ENCODE measurements at places on chromosomes 16 and 17.

GRCh38 chr17:14434506-14434905 lies 133.6 kb downstream of the HS3ST3B1 start:
- DNase-seq = peak; percentile 10

DNA sequence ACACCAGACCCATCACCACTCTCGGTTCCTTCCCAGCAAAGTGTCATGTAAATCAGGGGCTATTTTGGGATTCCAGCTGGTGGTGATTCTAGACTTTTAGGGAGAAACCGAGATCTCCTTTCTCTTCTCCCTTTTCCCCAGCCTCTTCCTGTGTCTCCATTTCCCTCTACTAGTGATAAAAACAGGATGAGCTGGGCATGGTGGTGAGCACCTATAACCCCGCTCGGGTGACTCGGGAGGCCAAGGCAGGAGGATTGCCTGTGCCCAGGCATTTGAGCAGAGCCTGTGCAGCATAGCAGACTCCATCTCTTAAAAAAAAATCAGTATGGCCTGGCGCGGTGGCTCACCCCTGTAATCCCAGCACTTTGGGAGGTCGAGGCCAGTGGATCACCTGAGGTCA lies 6.1 kb downstream of the TBX21 start:
- no peak for DNase-seq

GRCh38 chr16:56616608-56617211 lies 8.3 kb downstream of the MT2A start:
- no peak for DNase-seq

DNA sequence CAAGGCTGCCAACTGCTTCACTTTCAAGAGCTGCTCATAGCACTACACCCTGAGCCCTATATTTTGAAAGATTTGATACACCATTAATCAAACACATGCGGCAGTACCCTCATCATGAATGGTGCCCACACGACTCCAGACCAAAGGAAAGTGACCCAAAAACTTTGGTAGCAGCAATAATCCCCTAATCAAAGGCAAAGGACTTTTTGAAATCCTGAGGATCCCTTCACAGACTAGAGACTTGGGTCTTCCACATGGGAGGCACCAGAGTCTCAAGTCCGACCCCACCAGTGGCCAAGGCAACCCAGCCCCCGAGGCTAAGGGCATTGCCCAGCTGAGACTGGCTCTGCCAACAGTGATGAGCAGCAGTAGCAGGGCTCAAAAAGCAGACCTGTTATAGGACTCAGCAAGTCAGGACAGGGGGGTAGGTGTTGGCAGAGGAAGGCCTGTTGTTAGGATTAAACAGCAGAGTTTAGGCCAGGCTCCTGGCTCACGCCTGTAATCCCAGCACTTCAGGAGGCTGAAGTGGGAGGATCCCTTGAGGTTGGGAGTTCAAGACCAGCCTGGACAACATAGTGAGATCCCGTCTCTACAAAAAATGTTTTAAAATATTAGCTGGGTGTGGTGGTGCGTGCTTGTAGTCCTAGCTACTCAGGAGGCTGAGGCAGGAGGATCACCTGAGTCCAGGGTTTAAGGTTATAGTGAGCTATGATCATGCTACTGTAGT lies 3.2 kb downstream of the TRIM25 start:
- DNase-seq = no peak

DNA sequence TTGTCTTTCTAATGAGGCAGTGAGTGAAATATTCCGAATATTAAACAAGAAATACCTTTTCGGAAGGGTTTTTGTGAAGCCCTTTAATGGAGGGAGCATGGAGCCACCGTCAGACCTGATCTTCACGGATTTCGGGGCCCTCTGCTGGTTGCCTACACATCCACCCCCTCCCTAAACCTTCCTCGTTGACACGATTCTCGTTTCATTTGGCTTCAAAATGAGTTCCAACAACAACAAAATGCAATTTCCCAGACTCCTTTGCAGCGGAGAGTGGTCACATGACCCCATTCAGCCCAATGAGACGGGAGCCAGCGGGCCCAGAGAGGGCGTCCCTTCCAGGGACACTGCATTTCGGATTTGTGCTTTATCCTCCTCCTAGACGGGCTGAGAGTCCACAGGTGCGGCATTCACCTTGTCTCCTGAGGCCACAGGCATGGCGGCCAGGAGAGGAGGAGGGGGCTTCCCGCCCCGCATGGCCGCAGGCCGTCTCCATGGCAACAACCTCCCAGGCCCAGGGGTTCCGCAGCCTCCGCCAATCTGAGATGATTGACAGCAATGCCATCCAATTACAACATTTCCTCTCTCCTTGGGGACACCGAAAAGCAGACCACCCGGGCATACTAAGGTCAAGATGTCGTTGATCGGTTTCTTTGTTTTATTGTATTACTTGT lies 259.8 kb downstream of the C16orf95 start:
- DNase-seq = peak; percentile 35

DNA sequence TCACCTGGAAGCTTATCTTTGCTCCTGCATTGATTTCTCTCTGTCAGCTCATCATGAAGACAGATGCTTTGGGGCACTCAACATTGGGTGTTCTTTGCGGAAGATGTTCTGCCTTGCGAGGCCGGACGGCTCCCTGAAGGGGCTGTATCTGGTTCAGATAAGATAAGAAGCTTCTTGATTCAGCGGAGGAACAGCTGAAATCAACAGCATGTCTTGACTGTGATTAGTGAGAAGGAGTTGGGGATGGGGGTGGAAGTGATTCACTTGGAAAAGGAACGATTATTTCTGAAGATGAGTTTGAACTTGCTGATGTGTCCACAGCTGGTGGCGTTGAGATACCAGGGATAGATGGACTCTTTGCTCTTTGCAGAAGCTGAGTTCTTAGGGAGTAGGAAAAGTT lies 126.9 kb upstream of the WSCD1 start:
- DNase-seq = no peak

DNA sequence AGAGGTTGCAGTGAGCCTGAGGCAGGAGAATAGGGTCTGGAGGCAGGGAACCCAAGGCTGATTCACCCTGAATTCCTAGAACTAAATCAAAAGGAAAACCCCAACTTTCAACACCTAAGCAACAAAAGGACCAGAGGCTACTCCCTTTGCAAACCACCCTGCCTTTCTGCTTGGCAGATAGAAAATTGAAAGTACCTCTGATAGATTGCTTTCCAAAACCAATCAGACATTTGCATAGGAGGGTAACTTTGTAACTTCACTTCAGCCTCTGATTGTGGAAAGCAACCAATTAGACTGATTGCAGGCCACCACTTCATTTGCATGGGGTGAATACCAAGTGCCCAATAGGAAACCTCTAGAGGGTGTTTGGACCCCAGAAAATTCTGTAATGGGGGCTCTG lies 10.9 kb upstream of the TMEM98 start:
- no peak for DNase-seq

GRCh38 chr17:9361188-9361955 lies 214.2 kb downstream of the STX8 start:
- peak; percentile 92 for DNase-seq

DNA sequence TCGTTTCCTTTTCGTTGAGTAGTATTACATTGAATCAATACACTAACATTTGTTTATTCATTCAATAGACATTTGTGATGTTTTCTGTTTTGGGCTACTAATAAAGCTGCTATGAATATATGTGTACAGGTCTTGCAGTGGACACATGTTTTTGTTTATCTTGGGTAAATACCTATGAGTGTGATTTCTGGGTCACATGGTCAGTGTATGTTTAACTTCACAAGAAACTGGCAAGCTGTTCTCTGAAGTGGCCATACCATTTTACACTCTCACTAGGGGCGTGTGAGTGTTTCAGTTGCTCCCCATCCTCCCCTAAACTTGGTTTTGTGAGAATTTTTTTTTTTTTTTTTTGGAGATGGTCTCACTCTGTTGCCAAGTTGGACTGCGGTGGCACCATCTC lies 35.0 kb downstream of the PKD1L3 start:
- no peak for DNase-seq

GRCh38 chr17:63402431-63403212 lies 43.5 kb downstream of the CYB561 start:
- peak; percentile 67 for DNase-seq

- DNase-seq = peak; percentile 67
These were observed 49.5 kb downstream of the ZNF423 start for GRCh38 chr16:49806446-49806845.

DNA sequence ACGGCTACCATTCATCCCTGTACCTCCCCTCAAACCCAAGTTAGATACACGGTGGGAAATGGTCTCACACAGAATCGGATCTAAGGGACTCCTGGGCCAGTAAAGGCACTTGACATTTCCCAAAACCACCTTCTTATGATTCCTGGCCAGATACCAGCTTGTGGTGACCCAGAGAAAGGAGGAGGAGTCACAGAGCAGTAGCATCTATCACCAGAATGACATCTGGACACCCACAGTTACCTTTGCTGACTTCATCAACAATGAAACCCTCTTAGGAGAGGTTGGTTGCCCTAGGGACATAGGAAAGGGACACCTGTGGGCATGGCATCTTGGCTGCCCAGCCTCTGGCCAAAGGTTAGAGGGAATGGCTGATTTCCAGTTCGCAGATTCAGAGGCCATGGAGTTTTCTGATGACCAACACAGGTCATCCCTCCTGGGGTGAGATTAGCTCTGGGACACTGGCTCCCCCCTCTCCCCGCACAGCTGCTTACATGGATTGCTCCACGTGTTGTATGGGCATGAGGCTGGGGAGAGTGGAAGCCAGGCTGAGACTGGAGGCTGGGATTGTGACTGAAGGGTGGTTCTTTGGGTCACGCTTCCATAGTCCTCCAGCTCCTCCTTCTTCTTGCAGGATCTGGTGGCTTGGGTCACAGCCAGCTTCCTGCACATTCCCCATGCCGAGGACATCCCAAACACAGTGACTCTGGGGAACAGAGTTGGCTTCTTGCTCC lies 1.4 kb upstream of the AOC3 start:
- DNase-seq = no peak

DNA sequence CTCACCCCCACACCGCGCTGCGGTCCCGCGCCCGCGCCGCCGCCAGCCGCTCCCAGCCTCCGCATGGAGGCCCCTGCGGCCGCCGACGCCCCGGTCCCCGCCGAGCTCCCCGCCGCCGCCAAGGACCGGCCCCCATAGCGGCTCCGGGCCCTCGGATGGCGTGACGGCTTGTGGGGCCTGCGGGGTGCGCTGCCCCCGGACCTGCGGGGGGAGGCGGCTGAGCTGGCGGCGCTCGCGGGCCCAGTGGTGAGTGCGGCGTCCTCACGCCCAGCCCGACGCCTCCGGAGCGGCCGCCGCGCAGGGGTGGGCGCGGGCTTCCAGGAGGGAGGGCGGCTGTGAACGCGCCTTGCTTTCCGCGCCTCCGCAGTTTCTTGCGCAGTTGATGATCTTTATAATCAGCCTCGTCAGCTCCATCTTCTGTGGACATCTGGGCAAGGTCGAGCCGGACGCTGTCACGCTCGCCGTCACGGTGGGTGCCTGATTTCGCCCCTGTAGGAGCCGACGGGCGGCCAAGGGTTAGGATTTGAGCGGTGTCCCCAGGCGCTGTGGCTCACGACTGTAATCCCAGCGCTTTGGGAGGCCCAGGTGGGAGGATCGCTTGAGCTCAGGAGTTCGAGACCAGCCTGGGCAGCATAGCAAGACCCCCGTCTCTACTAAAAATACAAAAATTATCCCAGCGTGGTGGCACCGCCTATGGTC lies 46.4 kb downstream of the SLC47A1 start:
- DNase-seq = no peak

DNA sequence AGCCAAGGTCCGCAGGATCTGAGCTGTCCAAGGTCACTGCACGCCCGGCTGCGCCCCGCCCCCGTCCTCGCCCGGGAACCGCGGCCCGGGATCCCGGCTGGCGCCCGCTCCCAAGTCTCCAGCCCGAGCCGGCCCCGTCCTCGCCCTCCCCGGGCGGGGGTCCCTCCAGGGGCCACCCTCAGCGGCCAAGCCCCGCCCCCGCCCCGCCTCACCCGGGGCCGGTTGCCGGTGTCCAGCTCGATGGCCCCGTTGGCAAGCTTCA lies 216 bp downstream of the VPS9D1 start:
- DNase-seq = peak; percentile 19

GRCh38 chr17:82489117-82489516 lies 30.4 kb upstream of the FOXK2 start:
- DNase-seq = no peak

DNA sequence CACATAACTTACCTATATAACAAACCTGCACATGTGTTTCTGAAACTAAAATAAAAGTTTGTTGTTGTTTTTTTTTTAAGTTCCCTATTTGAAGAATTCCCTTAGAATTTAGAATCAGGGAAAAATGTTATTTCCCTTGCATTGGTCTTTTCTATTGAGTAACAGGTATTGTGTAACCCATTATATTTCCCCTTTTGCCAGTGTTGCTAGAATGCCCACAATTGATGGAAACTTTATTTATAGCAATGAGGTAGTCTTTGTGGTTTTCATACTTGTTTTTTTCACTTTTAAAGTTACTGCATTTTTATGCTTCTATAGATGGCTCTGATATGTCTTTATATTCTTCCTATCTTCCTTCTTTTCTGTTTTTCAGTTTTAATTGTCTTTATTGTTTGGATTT lies 3.9 kb downstream of the NLRP1 start:
- peak; percentile 23 for DNase-seq

GRCh38 chr16:23663918-23664317 lies 14.8 kb upstream of the PLK1 start:
- DNase-seq = no peak

GRCh38 chr16:66521951-66522771 lies 27.8 kb downstream of the TK2 start:
- peak; percentile 96 for DNase-seq

DNA sequence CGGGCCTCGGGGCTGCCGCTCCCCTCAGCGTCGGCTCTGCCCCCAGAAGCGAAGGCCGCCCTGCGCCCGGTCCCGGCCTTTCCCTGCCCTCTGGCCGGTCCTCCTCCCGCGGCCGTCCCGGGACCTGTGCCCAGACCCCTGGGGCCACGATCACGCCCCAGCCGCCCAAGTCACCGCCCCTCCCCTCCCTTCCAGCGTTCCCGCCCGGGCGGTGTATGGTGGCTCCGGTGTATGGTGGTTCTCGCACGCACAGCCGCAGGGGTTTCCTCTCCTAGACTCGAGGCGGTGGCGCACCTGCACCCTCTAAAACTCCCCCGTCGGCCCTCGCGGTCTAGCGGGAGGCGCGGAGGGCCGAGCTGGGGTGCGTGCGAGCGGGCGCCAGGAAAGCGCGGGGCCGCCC lies 10.0 kb downstream of the TIGD7 start:
- no peak for DNase-seq

DNA sequence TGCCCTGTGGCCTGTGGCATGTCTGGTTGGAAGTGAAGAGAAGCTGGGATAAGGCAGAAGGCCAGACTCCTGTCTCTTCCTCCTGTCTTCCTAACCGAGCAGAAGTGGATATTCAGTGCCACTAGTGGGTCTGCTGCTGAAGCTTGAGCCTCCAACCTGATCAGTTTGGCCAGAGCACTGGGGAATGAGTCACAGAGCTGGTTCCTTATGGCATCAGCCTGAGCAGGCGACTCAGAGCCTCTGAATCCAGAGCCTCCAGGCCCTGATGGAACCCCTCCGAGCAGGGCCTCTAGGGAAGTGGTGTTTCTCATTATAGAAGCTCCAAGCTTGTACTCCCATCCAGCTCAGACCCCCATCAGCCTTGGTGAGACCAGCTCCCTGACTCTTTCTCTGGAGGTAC lies 2.0 kb downstream of the WSCD1 start:
- no peak for DNase-seq
